ENCODE measurements at places on chromosomes 7 and 10.

GRCh38 chr7:150519310-150519709 lies 4.6 kb downstream of the GIMAP7 start:
- DNase-seq: no peak

GRCh38 chr7:101140339-101140699 lies 13.4 kb downstream of the SERPINE1 start:
- no peak for DNase-seq

- no peak for DNase-seq
Measured at GRCh38 chr7:134611611-134612151, 35.0 kb upstream of the BPGM start.

GRCh38 chr10:99993701-99994689 lies 15.8 kb downstream of the DNMBP start:
- DNase-seq: peak; percentile 56

Measured in activated CD4-positive, alpha-beta T cell treated with anti-CD3 and anti-CD28 coated beads, Interleukin-10, Interleukin-2, amounts not matched to agents 100 ng/mL and 50 ng/mL, durations not matched to agents 16 hours and 8 hours (primary cell).